IPS DF 6.9 (cell line): ENCODE measurements at places on chromosomes 12 and 14.

DNA sequence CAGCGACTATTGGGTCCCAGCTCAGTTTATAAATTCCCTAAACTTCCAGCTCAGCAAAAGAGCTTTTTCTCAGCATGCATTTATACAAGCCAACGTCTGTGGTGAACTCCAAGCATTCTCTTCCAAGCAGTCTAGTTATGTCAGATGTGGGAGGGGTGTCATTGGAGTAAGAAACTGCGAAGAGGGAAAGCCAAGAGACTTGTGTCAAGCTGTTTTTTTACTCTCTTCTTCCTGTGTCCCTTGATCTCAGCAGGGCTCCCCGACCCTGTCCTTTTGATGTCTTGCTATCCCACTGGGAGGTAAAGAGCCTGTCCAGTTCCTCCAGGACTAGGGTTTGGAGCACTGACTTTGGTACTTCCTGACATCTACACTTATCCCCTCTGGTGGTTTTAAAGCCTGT is 69.0 kb downstream of the PPM1H start:
- peak; percentile 22 for DNase-seq

DNA sequence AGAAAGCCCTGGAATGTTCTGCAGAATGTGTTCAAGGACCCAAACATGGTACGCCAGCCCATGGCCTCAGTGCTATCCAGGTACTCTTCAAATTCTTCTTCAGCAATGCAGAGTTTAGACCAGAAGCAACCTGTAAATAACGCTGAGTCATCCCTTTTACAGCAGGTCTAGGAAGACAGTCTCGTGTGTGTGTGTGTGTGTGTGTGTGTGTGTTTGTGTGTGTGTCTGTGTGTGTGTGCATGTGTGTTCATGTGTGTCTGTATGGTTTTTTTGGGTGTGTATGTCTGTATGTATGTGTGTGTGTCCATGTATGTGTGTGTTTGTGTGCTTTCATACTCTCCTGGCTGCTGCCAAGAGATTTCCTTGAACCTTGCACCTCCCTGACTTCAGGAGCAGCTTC is 60.1 kb upstream of the RFX4 start:
- no peak for DNase-seq

- peak; percentile 27 for DNase-seq
Measured at GRCh38 chr12:124680863-124681778, 113.7 kb upstream of the NCOR2 start.

DNA sequence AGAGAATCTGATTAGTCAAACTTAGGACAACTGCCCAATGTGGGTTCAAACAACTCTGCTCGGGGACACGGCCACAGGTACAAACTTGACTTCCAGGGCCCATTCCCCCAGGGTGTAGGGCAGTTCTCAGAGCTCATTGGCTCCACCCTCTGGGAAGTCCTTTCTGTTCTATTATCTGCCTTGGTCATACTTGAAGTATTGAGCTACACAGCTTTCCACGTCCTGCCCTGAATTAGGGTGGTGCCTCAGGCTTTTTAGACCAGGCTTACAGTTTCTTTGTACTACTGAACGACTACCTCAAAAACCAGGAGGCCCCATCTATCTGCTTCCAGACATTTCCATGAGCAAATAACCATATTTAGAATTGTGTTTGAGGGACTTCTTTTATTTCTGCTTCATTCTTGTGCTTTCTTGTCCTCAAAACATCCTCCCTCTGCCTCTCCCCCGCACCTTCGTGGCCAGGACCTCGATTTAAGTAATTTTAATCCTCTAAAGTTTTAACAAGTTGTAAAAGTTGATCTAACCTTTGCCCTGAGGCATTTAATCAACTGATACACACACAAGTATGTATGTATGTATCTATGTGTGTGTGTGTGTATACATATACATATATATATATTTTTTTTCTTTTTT is 281.7 kb upstream of the AMIGO2 start:
- no peak for DNase-seq

DNA sequence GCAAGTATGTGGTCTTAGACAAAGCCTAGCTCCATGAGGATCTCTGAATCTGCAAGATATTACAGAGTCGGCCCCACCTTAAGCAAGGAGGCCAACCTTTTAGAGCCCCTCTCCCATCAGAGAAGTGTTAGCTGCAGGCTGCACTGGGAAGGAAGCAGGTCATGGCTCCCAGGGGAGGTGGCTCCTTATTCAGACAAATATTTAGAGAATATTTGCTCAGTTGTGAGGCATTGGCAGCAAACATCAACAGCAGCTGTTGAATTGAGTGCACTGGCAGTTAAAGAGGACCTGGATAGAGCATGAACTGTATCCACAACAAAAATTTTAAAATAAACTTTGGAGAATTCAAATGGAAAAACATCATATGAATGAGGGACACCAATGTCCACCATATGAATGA is 44.7 kb downstream of the FSCB start:
- DNase-seq = no peak

DNA sequence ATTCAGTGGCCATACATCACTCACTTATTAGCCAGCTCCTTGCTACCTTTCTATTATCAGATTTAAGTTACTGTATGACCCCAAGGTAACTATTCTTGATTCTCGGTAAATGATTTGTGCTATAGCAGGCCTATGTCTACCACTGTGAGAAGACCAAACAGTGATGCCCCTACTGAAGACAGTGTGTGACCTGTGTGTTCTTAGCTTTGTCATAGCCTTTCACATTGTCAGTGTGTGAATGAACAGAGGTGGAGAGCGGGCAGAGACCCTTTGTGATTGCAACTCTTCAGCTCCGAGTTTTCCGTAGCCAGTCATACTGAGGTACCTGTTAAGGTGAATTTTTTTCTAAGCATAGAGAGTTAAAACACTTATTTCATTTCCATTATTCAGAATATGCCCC is 294.0 kb downstream of the LRFN5 start:
- DNase-seq = no peak

DNA sequence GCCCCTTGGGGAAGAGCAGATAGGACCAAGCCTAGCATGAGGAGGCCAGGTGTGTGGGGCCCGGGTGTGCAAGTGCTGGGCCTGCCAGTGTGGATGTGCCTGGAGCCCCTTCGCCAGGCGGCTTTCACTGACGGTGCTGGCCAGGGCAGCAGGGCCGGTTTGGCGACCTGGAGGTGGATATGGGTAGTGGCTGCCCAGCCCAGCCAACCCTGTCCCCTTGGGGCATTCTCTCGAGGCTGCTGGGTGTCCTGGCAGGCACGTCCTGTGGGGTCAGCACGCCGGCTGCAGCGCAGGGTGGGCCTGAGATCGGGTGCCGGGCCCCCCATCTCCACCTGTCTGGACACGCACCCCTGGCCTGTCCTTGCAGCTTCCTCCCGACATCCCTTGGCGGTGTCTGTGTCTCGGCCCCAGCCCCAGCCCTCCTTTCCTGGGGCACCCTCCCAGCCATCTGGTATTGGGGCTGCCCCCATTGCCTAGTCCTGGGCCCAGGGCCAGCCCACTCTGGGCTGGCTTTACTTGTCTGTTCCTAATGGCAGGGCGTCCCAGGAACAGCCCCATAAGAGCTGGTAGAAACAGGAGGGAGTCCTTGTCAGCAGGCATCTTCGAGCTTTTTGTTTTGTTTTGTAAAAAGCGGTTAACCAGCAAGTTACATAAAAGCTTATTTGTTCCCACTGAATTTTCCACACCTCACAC is 7.2 kb upstream of the CRIP2 start:
- DNase-seq = no peak

GRCh38 chr12:123726244-123726643 is 14.1 kb downstream of the ATP6V0A2 start:
- no peak for DNase-seq

- DNase-seq = no peak
Measured at GRCh38 chr12:12020762-12021161, 50.0 kb upstream of the BCL2L14 start.

DNA sequence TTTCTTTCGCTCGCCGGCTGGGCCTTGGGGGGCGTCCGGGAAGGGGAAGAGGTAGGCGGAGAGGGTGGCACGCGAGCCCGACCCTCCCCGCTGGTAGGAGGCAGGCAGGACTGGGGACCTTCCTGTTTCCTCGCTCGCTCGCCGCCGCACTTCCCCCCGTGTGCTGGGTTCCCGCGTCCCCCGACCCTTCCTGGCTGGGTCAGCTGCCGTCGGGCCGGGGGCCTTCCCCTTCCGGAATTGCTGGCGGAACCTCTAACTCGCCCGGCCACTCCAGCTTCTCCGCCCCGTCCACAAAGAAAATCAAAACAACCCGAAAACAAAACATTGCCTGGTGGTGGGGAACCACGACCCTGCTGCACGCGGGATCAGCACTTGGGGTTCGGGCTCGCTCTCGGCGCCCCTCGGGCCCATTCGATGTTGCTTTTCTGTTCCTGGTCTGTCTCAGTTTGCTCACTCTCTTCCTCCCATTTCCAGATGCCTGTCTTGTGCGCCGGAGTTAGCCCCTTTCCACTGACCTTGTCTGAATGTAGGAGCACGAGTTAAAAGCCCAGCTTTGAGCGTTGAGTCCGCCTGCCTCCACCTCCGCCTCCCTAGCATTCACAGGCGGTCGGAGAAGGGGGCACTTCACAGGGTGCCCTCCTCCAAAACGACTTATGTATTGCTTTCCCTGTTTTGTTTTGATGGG is 581 bp downstream of the PAPOLA start:
- no peak for DNase-seq

DNA sequence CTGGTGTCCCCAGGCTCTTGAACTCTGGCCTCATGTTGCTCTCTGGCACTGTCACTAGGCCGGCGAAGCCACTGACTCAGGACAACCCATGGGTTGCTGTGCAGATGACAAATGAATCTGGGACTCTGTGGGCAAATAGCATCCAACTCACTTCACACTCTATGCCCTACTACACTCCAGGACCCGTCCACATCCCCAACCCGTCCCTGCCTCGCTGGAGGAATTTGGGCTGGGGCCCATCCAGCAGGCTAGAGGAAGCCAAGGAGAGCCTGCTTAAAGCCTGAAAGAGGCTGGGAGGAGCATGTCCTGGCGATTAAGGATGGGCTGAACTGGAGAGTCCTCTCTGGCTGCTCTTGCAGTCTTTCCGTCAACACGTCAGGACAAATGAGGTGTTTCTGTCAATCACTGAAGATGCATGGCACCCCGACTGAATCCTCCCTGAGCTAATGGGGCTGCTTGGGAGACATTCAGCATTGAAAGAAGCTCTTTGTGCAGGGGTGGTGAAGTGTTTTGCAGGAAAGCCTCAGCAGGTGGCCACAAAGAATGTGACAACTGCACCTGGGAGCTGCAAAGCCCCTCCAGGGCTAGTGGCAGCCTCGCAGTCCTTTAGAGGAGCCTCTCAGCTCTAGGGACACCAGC is 71.7 kb downstream of the ANO2 start:
- DNase-seq = no peak

DNA sequence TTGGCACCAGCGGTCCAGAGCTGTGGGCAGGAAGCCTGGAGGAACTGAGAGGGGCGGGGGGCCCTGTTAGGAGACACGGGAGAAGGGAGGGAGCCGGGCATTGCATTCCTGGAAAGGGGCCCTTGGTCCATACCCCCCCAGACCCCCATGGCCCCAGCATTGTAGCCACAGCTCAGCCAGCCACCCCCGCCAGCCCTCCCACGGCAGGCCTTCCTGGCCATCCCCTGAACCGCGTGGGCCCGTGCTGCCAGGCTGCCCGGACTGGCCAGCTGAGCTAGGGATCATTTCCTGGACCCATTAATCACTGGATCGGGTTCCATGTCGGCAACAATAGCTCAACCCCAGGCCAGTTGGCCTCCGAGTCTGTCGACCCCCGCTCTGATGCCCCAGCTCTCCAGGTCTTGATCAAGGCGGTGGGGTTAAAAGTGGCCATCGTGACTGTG is 39.8 kb upstream of the DIO3 start:
- DNase-seq = no peak

DNA sequence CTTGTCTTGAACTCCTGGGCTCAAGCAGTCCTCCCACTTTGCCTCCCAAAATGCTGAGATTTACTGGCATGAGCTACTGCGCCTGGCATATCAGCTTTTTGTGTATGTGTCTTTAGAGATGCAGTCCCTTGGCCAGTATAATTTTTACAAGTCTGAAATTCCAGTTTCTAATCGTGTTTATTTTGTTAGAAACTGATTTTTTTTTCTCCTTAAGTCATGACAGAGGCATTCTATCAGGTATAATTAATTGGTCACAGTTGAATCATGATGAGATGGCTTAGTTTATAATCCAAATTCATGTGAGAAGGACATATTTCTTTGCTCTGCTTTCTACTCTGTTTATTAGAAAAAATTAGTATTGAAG is 98.9 kb downstream of the PCNX1 start:
- DNase-seq = no peak

DNA sequence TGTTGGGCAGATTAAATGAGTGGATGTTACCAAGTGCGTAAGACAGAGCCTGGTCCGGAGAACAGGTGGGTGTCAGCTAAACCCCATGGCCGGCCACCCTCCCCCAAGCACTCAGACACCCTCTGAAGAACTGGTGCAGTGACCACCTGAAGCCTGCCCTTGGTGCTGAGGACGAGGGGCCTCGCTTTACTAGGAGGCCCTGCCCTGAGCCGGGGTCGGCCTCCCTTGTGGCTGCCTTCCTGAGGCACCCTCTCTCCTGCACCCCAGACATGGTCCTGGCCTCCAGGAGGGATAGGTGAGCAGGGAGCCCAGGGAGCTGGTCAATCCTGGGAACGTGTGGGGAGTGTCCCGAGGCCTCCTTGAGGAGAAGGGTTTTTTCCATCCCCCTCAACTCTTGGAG is 4.9 kb upstream of the KIF26A start:
- no peak for DNase-seq

DNA sequence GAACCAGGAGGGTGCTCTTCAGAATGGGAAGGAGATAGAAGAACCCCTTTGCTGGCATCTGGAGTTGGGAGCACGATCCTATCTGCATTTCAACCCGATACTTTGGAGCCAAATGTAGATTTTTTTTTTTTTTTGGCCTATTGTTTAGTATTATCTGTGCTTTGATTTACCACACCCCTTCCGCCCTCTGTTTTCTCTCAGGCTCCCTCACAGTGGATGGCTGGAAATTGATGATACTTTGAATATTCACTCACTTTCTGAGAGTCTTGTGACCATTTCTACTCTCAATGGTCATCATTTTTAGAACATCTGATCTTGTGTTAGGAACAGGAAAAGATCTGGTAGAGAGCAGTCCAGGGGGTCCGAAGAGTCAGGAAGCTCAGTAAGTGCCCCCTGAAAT is 9.0 kb downstream of the TSPAN9 start:
- DNase-seq = no peak

DNA sequence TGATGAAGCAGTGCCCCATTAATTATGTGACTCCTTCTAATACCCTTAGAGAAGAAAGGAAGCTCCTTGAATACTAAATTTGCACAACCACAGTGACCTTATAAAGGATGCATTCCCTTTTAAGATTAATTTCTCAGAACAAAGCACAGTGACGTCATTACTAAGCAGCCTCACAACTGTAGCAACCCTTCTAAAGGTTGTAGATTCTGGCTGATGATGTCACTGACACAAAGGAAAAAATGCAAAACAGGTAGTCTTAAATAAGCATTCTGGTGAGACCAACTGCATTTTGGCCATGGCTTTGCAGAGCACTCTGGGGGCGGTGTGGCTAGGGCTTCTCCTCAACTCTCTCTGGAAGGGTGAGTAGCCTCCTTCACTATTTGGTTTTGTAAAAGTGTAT is 38.4 kb upstream of the OR4E1 start:
- DNase-seq = no peak

- DNase-seq = no peak
Measured at GRCh38 chr12:106878804-106879203, 76.9 kb upstream of the TMEM263 start.
